Mucosa of descending colon (tissue), 3 donors: ENCODE measurements at places on chromosomes 2 and 18.

DNA sequence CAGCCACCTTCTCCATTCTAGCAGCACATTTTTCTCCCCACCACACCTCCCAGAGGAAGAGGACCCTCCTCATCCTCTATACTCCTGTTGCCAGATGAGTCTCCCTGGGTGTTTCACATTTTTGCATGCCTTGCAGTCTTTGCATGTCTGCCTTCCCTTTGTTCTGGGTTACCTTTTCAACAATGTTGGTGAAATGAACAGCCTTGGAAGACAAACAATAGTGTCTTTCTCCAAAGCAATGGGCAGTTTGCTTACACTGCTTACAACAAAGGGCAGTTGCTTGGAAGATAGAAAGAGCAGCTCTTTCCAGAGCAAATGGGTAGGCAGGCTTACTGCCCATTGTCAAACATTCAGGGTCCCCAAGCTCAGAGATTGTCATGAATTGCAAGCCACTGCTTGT lies 14.5 kb upstream of the SEH1L start:
- DNase-seq = no peak

DNA sequence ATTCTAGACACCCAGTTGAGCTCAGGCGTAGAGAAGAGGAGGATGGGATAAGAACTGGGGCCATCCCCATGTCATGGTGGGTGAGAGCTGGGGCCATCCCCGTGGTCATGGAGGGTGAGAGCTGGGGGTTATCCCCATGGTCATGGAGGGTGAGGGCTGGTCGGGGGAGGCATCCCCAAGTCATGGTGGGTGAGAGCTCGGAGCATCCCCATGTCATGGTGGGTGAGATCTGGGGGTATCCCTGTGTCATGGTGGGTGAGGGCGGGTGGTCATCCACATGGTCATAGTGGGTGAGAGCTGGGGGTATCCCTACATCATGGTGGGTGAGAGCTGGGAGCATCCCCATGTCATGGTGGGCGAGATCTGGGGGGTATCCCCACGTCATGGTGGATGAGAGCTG lies 52.5 kb downstream of the IL1RL2 start:
- no peak for DNase-seq

DNA sequence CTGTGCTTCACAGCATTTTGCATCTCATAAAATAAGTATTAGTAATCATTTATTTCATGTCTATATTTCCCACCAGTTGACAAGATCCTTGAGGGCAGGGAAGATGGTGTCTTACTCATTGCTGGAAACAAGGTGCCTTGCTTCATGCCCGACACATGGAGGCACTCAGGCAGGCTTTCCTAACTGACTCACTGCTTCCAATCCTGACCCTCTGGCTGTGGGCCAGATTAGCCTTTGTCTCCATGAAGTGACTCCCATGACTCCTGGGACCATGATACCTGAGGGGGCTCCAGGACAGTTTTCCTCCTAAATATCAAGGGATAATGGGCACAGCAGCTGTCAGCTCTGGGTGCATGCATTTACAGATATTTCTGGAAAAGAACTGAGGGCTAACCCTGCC lies 275.1 kb downstream of the AGPS start:
- DNase-seq = no peak

DNA sequence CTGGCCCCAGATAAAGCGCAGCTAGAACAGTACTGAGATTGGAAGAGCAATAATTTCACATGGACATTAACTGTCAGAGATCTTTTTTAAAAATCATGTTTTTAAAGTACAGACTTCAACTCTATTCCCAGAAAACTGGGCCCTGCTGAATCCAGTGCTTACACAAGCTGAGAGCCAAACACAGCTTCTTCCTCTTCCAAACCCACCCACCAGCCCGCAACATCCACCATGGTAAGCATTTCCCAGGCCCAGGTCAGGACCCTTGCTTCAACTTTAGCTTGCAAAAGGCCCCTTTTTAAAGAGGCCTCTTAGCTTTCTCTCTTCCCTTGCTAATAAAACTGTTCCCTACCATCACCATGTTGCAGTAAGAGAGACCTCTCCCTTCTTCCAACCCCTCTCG lies 2.1 kb downstream of the AAK1 start:
- DNase-seq = no peak
